Astrocyte (in vitro differentiated cells and primary cell): ENCODE measurements at places on chromosomes 13 and 19.

GRCh38 chr13:70829748-70830147 lies 721.5 kb upstream of the KLHL1 start:
- no peak overlapping the region for H3K4me3 ChIP-seq
- no peaks in the 10 kb centered on the region for H3K36me3 ChIP-seq
- no peaks in the 10 kb centered on the region for H3K4me1 ChIP-seq
- no peaks in the 10 kb centered on the region for H3K27me3 ChIP-seq

- no peak overlapping the region for H3K4me3 ChIP-seq
- no peaks in the 10 kb centered on the region for H3K4me1 ChIP-seq
- H3K36me3 ChIP-seq: no peaks in the 10 kb centered on the region
- H3K27ac ChIP-seq: no peak overlapping the region
- DNase-seq: peak; percentile 39
- H3K27me3 ChIP-seq: no peaks in the 10 kb centered on the region
Observed at GRCh38 chr13:34993470-34993869, 51.4 kb downstream of the NBEA start.

DNA sequence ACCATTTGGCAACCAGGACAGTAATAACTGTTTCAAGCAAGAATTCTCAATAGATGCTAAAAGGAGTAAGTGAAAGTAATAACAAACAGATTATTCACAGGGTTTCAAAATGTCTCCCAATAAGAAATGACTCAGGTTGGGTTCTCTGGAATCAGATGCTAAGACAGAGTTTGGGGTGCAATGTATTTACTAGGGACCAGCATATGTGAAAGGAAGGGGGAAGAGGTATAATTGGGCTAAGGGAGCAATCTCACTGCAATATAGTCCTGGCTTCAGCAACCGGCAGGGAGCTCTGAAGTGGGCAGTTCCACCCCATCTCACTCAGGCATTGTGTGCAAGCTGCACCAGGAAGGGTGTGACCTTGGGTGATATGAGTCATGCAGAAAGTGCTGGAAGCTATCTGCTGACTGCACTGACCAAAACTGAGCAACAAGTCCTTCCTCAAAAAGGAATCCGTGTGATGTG lies 23.4 kb downstream of the ZDHHC20 start:
- DNase-seq: peak; percentile 92
- peaks cover 11% of the 10 kb centered on the region for H3K4me1 ChIP-seq
- peak overlapping the region; percentile 34 for H3K27ac ChIP-seq
- no peaks in the 10 kb centered on the region for H3K36me3 ChIP-seq
- H3K27me3 ChIP-seq: no peaks in the 10 kb centered on the region
- H3K4me3 ChIP-seq: no peak overlapping the region

- no peaks in the 10 kb centered on the region for H3K4me1 ChIP-seq
- no peaks in the 10 kb centered on the region for H3K36me3 ChIP-seq
- peak; percentile 19 for DNase-seq
- no peak overlapping the region for H3K27ac ChIP-seq
Observed at GRCh38 chr13:67353941-67354340, 123.8 kb upstream of the PCDH9 start.

DNA sequence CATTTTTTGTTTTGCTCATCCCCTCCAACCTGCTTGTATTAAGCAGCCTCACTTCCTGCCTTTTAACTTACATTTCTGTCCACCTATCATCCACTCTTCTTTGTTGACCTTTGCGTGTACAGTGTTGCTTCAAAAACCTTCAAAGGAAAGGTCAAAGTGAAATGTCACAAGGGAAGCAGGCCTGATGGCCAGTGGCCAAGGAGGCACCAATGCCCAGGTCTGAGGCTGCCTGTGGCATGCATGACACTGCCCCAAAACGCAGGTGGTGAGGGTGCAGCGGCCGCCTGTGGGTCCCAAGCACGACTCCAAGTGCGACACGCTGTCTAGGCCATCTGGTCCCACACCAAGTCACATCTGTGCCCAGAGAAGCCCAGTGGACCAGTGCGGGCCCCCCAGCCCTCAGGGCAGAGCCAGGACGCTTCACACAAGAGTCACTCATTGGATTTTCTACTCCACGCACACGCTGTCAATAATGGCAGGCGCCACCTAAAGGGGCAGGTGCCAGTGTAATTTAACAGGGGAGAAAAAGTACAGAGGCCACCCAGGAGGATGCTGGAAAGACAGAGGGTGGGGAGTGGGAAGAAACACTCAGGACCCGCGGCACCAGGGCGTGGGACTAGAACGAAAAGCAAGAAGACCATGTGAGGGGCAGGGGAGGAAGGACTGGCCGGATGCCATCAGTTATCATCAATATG lies 23.5 kb downstream of the SLC7A1 start:
- H3K4me3 ChIP-seq: no peak overlapping the region
- no peaks in the 10 kb centered on the region for H3K27me3 ChIP-seq
- H3K4me1 ChIP-seq: peaks cover 20% of the 10 kb centered on the region
- H3K27ac ChIP-seq: no peak overlapping the region

GRCh38 chr13:36061054-36061453 lies 70.1 kb downstream of the DCLK1 start:
- H3K27ac ChIP-seq: no peak overlapping the region
- H3K4me3 ChIP-seq: no peak overlapping the region
- H3K36me3 ChIP-seq: no peaks in the 10 kb centered on the region

DNA sequence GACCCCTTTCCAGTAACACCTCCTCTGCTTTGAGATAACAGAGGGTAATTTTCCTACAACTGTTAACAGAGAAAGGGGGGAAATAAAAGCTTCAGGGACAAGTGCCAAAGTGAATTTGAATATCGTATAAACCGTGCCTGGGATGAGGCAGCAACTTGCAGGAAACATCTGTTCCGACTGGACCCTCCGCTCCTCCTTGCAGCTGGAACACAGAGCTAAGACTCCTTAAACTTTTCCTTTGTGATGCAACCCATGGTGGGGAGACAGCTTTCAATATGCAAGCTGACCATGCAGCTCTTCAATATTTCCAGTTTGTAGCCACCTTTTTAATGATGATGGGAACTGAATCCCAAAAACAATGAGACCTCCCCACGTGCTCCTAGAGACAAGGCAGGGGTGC lies 432.6 kb downstream of the ZNF536 start:
- no peaks in the 10 kb centered on the region for H3K4me1 ChIP-seq
- no peak for DNase-seq
- no peak overlapping the region for H3K4me3 ChIP-seq

DNA sequence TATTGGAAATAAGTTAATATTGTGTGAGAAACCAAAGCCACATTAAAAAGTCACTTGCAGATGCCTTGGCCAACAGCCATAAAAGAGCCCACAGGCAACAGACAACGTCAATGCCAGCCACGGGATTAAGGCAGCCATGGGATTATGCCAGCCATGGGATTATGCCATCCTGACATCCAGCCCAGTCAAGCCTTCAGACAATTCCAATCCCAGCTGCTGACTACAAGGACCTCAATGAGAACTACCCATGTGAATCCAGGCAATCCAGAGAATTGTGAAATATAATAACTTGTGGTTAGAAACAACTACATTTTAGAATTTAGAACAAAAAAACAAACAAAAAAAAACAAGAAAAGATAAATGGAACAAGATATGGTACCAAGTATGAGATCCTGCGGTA lies 356.6 kb downstream of the EFNB2 start:
- peaks cover 17% of the 10 kb centered on the region for H3K4me1 ChIP-seq
- DNase-seq: no peak
- H3K4me3 ChIP-seq: no peak overlapping the region
- H3K27me3 ChIP-seq: no peaks in the 10 kb centered on the region

DNA sequence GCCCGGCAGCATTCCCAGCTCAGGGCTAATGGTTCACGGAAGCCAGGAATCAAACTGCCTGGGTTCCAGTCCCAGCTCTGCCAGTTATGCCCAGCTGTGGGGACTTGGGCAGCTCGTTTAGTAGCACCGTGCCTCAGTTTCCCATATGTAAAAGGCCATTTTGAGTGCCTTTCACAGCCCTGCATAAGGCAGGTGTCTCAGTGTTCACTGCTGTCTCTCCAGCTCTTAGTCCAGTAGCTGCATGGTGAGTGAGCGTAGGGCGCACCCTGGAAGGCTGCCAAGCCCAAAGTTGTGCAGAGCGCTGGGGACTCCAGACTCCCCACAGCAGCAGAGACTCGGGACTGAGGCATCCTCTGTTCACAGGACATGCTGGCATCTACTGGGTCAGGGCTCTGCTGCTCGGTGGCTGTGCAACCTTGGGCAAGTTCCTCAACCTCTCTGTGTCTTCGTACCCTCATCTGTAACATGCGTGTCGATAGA lies 5.5 kb downstream of the RPL28 start:
- H3K4me1 ChIP-seq: peaks cover 39% of the 10 kb centered on the region
- H3K27me3 ChIP-seq: no peaks in the 10 kb centered on the region
- no peak overlapping the region for H3K27ac ChIP-seq
- DNase-seq: no peak
- H3K4me3 ChIP-seq: no peak overlapping the region

GRCh38 chr13:33728271-33729037 lies 89.5 kb upstream of the RFC3 start:
- H3K4me1 ChIP-seq: no peaks in the 10 kb centered on the region
- no peak overlapping the region for H3K4me3 ChIP-seq
- no peak overlapping the region for H3K27ac ChIP-seq
- no peaks in the 10 kb centered on the region for H3K36me3 ChIP-seq
- no peak for DNase-seq

DNA sequence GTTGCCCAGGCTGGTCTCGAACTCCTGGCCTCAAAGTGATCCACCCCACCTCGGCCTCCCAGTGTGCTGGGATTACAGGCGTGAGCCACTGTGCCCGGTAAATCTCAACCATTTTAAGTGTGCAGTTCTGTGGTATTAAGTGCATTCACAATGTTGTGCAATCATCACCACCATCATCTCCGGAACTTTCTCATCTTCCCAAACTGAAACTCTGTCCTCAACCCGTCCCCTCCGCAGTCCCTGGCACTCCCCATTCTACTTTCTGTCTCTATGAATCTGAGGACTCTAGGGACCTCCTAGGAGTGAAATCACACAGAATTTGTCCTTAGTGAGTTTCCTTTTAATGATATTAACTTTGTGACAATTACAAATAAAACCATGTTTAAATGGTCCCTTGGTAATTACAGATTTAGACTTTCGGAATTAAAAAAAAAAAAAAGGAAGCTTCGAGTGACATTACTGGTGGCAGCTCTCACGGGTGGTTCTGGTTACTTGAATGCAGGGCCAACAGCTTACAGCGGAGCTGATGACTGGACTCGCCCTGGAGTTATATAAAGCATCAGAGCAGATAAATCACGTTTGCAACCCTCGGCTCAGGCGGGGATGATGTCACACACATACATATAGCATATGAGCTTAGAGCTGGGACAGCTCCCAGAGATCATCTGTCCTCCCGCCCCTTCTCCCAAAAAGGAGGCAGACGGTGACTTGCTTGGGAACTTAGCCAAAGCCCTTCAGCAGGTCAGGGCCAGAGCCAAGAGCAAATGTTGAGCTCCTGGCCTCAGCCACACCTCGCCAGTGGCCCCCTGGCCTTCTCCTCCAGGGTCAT lies 89.8 kb downstream of the ZNF557 start:
- no peaks in the 10 kb centered on the region for H3K27me3 ChIP-seq
- no peaks in the 10 kb centered on the region for H3K4me1 ChIP-seq
- DNase-seq: peak; percentile 64

- no peak overlapping the region for H3K27ac ChIP-seq
- no peak overlapping the region for H3K4me3 ChIP-seq
- no peaks in the 10 kb centered on the region for H3K27me3 ChIP-seq
- DNase-seq: no peak
Observed at GRCh38 chr13:85441364-85441763, 357.9 kb downstream of the SLITRK6 start.

- H3K27ac ChIP-seq: peak overlapping the region; percentile 35
- peaks cover 3% of the 10 kb centered on the region for H3K36me3 ChIP-seq
- H3K4me1 ChIP-seq: peaks cover 14% of the 10 kb centered on the region
- peak; percentile 98 for DNase-seq
Observed at GRCh38 chr13:49927755-49928154, 8.4 kb downstream of the SPRYD7 start.

GRCh38 chr19:8146877-8147581 lies 2.4 kb downstream of the FBN3 start:
- no peak overlapping the region for H3K4me3 ChIP-seq
- H3K27ac ChIP-seq: no peak overlapping the region
- no peaks in the 10 kb centered on the region for H3K4me1 ChIP-seq
- H3K36me3 ChIP-seq: no peaks in the 10 kb centered on the region
- H3K27me3 ChIP-seq: peaks cover 30% of the 10 kb centered on the region

DNA sequence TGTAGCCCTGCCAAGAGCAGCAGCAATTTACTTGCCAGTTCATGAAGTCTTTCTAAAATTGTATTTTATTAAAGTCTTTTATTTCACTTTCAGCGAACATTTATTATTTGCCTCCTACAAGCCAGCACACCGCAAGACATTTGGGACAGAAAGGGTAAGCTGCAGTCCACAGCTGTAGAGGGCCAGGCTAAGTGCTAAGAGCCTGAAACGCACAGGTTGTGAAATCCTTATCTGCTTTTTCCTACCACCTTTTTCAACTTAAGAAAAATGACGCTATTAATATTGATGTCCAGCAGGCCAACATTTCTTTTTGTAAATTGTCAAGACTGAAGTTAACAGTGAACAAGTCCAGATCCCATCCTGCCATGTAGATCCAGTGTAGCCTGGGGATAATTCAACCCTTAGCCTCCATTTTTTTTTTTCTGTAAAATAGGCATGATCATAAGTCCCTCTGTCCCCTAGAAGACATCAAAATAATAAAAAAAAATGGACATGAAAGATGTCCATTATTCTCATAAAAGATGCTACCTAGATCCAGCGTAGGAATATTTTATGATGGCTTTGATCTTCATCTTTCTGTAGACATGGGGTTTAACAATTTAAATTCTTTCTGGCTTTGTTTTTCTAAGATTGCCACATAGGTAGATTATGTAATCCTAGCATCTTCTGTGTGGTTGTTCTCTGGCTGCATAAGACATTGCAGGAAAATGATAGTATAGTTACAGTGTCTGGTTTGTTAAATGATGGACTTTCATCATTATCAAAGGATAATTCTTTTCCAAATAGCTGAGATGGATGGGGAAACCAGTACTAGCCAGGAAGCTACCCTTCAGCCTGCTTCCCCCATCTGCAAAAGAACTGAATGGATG lies 128.4 kb downstream of the SHISA2 start:
- no peak overlapping the region for H3K4me3 ChIP-seq
- H3K36me3 ChIP-seq: no peaks in the 10 kb centered on the region
- no peak for DNase-seq
- no peaks in the 10 kb centered on the region for H3K27me3 ChIP-seq
- no peaks in the 10 kb centered on the region for H3K4me1 ChIP-seq

GRCh38 chr19:492091-492531 lies 4.2 kb upstream of the MADCAM1 start:
- H3K4me3 ChIP-seq: no peak overlapping the region
- no peaks in the 10 kb centered on the region for H3K36me3 ChIP-seq
- peaks cover 6% of the 10 kb centered on the region for H3K4me1 ChIP-seq
- no peaks in the 10 kb centered on the region for H3K27me3 ChIP-seq
- DNase-seq: no peak

- peaks cover 22% of the 10 kb centered on the region for H3K36me3 ChIP-seq
- no peaks in the 10 kb centered on the region for H3K27me3 ChIP-seq
- peaks cover 30% of the 10 kb centered on the region for H3K4me1 ChIP-seq
- H3K4me3 ChIP-seq: no peak overlapping the region
Observed at GRCh38 chr19:14511229-14511593, 7.0 kb downstream of the DNAJB1 start.

GRCh38 chr13:65860306-65860705 lies 1369.8 kb downstream of the PCDH9 start:
- H3K4me3 ChIP-seq: no peak overlapping the region
- no peaks in the 10 kb centered on the region for H3K36me3 ChIP-seq
- H3K27me3 ChIP-seq: no peaks in the 10 kb centered on the region
- no peaks in the 10 kb centered on the region for H3K4me1 ChIP-seq
- no peak for DNase-seq
